ENCODE measurements at places on chromosomes 11 and 22. TPM values are rescaled to one million over a fixed set of nuclear protein-coding genes. Genes with fewer than 3 reads are reported as not detected.

DNA sequence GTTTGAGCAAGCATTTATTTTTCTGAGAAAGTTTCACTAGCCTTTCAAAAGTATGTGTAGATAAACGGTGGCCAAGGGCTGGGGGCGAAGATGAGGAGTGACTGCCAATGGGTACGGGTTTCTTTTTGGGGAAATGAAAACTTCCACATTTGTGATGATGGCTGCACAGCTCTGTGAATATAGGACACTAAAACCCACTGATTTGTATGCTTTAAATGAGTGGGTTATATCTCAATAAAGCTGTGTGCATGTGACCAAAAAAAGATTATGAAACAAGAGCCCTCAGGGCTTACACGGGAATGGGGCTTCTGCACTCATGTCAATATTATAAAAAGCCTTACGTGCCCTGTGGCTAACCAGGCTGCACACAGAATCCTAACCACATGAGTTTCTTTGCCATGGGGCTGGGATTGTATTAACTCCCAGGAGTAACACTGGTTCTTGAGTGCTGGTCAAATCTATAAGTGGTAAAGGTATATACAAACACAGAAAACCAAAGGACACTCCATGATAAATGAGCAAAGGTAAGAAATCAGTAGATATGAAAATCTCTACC lies 31.3 kb downstream of the ABCC8 start:
- no peak overlapping the region for H3K27ac ChIP-seq
- no peak for DNase-seq
- H3K4me1 ChIP-seq: no peaks in the 10 kb centered on the region
- H3K27me3 ChIP-seq: 0 out of 2 replicates have a peak, but pooled peaks cover 4% of the 10 kb centered on the region

- H3K4me1 ChIP-seq: no peaks in the 10 kb centered on the region
- H3K27ac ChIP-seq: no peak overlapping the region
- H3K4me3 ChIP-seq: no peak overlapping the region
These were observed 802.8 kb downstream of the BRD1 start for GRCh38 chr22:49024775-49025440.

- H3K27me3 ChIP-seq: no peaks in the 10 kb centered on the region
- no peak overlapping the region for H3K27ac ChIP-seq
- no peaks in the 10 kb centered on the region for H3K36me3 ChIP-seq
- H3K4me3 ChIP-seq: no peak overlapping the region
- peaks cover 15% of the 10 kb centered on the region for H3K4me1 ChIP-seq
These were observed 5.9 kb downstream of the LMNTD2 start for GRCh38 chr11:554428-555226.

DNA sequence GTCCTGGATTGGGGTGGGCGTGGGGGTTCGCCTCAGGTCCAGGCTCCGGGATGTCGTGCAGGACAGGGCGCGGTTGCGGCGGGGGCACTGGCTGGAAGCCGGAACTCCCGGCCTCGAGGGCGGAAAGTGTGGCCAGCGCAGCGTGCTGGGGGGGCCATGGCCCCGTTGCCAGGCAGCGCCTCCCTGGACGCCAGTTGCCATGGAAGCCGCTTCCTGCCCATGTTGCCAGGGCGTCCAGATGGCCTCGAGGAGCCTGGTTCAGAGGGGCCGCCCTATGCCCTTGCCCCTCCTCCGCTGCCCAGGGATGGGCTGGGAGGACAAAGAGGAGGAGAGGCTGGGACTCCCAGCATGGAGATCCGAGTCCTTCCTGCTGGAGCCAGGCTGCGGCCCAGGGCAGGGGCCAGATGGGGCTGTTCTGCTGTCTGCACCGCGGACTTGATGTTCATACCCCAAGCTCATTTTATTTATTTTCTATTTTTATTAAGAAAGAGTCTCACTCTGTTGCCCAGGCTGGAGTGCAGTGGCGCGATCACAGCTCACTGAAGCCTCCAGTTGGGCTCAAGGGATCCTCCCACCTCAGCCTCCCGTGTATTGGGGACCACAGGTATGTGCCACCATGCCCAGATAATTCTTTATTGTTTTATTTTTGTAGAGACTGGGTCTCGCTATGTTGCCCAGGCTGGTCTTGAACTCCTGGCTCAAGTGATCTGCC lies 4.6 kb upstream of the CCDC188 start:
- DNase-seq: no peak
- no peak overlapping the region for H3K27ac ChIP-seq
- no peaks in the 10 kb centered on the region for H3K27me3 ChIP-seq
- H3K4me1 ChIP-seq: no peaks in the 10 kb centered on the region
- H3K4me3 ChIP-seq: no peak overlapping the region
- H3K36me3 ChIP-seq: no peaks in the 10 kb centered on the region

The PRG3 gene
- total RNA-seq: not detected

DNA sequence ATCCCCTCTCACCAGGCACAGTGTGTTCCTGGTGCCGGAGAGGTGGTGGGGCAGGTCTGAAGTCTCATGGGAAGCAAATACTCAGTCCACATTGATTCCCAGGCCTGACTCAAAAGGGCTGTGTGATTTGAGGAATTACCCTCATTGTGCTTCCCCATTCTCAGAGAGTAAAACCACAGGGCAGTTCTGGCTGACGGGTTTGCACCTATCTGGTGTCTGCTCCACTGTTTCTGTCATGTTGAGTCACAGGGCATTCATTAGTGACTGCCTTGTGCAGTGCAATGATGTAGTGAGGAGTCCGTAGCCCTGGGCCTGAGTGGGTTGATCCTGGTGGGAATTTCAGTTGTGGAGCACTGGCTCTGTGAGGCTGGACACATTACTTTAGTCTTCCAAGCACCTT lies 85.2 kb upstream of the ARHGAP20 start:
- no peaks in the 10 kb centered on the region for H3K27me3 ChIP-seq
- H3K4me1 ChIP-seq: 0 out of 2 replicates have a peak, but pooled peaks cover 3% of the 10 kb centered on the region
- DNase-seq: no peak
- H3K36me3 ChIP-seq: no peaks in the 10 kb centered on the region
- H3K27ac ChIP-seq: no peak overlapping the region

- H3K4me1 ChIP-seq: no peaks in the 10 kb centered on the region
- H3K36me3 ChIP-seq: no peaks in the 10 kb centered on the region
- H3K27me3 ChIP-seq: no peaks in the 10 kb centered on the region
- H3K27ac ChIP-seq: no peak overlapping the region
These were observed 1069.4 kb downstream of the NTM start for GRCh38 chr11:132439711-132440255.

The CDON gene
- total RNA-seq: 2.1 TPM

DNA sequence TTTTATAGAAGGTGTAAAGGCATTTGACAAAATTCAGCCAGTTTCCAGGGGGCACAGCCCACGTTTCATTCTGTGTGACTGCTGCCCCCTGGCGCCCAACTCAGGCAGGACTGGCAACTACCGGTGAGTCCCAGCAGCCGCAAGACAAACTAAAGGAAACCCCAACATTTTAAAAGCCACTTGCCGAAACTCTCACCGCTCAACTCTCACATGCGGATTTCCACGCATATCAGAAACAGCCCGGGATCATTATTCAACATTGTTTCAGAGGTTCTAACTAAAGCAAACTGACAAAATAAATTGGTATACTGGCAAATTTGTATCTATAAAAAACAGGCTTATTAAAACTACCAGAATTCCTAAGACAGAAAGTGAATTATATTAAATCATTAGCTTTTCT lies 48.2 kb downstream of the MORC2 start:
- no peak overlapping the region for H3K27ac ChIP-seq
- H3K36me3 ChIP-seq: peaks cover 7% of the 10 kb centered on the region
- peaks cover 15% of the 10 kb centered on the region for H3K4me1 ChIP-seq
- H3K27me3 ChIP-seq: no peaks in the 10 kb centered on the region
- peak; percentile 93 for DNase-seq

- peak overlapping the region; percentile 86 for H3K27ac ChIP-seq
- no peaks in the 10 kb centered on the region for H3K27me3 ChIP-seq
- H3K4me1 ChIP-seq: peaks cover 43% of the 10 kb centered on the region
These were observed 31.4 kb downstream of the PISD start for GRCh38 chr22:31630331-31631329.

The SOX6 gene
- not detected for total RNA-seq

DNA sequence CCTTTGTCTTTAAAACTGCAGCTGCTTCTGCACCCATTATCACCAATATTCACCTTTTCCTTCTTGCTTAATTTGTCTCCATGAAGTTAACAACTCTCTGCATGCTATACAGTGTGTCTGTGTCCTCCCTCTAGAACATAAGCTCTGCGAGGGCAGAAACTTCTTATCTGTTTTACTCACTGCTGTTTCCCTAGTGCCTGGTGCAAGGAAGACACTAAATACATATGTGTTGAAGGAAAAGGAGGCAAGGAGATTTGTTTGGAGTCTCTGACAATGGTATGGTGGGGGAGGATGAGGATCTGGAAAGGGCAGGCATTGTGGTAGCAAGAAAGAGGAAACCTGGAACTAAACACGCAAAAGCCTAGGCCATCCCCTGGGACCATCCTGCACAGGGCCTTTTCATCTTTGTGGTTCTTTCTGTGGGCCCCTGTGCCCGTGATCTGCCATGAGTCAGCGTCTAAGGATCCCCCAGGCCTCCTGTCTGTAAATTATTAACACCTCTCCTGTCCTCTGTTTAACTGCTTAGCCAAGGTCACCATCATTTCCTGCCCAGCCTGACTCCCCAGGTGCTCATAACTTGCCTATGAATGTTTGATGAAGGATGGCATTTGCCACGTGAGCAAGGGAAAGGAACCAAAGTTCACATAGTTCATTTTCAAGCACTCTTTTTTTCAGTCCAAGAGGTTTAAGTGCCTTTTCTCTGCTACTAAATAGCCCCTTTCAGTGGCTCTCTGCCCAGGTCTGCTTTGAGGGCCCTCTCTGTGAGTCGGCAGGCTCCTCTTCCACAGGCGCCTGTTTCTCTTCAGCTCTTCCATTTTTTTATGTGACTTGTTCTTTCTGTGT lies 131.1 kb downstream of the RASSF10 start:
- H3K36me3 ChIP-seq: no peaks in the 10 kb centered on the region
- no peak overlapping the region for H3K4me3 ChIP-seq
- DNase-seq: no peak
- no peaks in the 10 kb centered on the region for H3K27me3 ChIP-seq
- no peak overlapping the region for H3K27ac ChIP-seq
- no peaks in the 10 kb centered on the region for H3K4me1 ChIP-seq

The LRRC56 gene
- total RNA-seq: 4.6 TPM

DNA sequence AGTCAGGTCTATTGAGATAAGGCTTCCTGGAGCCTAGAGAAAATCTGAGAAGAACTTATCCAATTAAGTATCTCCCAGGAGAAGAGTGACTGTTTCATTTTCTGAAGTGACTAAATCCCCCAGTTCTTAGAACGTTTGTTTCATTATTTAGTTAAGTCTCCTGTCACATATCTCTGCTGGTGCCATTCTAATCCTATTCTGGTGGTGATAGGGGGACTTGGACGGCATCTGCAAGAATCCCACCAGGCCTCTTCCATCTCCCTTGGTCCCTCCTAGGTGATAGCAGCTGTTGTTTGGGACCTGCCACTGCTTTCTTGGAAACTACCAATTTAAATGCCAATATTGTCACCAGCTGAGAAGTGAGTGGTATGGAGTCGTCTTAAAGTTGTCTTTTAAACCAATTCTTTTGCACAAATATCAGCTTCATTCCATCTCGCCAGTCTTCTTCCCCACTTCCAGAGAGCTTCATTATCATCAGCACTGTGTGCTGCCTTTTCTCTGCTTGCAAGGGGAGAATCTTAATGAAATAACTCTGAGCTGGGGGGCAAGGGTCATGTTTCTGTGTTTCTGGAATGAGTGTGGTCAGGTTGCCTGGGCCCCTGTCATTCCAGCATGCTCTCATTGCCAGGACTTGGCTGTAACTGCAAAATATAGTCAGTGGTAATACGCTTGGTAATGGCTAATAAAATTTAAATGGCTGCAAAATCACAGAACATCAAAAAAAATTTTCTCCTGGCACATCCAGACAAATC lies 104.8 kb downstream of the LDLRAD3 start:
- H3K4me3 ChIP-seq: no peak overlapping the region
- H3K4me1 ChIP-seq: no peaks in the 10 kb centered on the region
- DNase-seq: no peak
- H3K27ac ChIP-seq: no peak overlapping the region
- no peaks in the 10 kb centered on the region for H3K36me3 ChIP-seq
- no peaks in the 10 kb centered on the region for H3K27me3 ChIP-seq

DNA sequence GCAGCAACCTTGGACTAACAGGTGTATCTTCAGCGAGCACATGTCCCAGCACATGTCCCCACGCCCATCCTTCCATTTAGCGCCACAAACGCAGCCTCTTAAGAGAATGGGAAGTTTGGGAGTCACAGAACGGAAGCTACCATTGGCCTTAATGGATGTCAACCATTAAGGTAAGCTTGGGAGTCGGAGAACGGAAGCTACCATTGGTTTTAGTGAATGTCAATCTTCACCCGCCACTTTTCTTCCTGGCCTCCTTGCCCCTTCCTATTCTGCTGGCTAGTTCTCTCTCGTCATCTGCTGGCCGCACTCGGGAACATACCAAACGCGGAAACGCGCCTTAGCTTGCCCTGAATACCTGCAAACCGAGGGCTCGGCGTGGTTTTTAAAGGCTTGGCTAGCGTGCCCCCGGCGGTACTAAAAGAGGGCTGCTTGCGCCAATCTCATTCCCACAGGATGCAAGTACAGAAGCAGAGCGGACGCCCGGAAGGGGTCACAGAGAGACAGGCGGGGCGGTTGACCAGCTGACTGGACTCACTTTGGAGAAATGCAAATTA lies 24.3 kb downstream of the GLYATL1 start:
- H3K4me3 ChIP-seq: no peak overlapping the region
- no peak overlapping the region for H3K27ac ChIP-seq
- no peak for DNase-seq
- H3K27me3 ChIP-seq: no peaks in the 10 kb centered on the region

GRCh38 chr11:65927904-65928397 lies 8.7 kb downstream of the DRAP1 start:
- H3K27me3 ChIP-seq: no peaks in the 10 kb centered on the region
- peak; percentile 68 for DNase-seq
- H3K36me3 ChIP-seq: no peaks in the 10 kb centered on the region
- H3K4me1 ChIP-seq: peaks cover 6% of the 10 kb centered on the region

The CDC42EP2 gene
- total RNA-seq: 0.43 TPM

DNA sequence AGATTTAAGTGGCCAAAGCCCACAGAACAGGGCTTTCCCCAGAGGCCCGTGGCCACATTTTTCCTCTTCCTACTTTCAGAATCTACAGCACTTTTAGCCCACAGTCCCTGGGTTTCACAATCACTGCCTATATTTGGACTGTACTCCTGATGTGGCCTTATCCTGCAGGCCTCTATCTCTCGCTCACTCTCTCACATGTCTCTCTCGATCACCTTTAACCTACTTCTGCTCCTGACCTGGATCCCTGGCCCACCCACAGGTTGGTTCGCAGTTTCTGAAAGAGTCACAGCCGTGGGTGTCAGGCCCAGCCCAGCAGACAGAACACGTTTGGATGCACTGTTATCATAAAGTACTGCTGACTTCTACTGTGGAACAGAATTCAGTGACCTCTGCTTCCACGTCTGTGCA lies 55.5 kb downstream of the LARGE1 start:
- no peaks in the 10 kb centered on the region for H3K27me3 ChIP-seq
- H3K4me1 ChIP-seq: no peaks in the 10 kb centered on the region
- no peak for DNase-seq
- H3K36me3 ChIP-seq: no peaks in the 10 kb centered on the region
- H3K4me3 ChIP-seq: no peak overlapping the region

- no peak overlapping the region for H3K27ac ChIP-seq
- no peak for DNase-seq
- no peaks in the 10 kb centered on the region for H3K27me3 ChIP-seq
- H3K36me3 ChIP-seq: peaks cover 20% of the 10 kb centered on the region
These were observed 9.5 kb downstream of the PCNX3 start for GRCh38 chr11:65624931-65625627.

The OR51B5 gene
- total RNA-seq: not detected
